ENCODE measurements at places on chromosomes 1 and 21. TPM values are rescaled to one million over a fixed set of nuclear protein-coding genes. Genes with fewer than 3 reads are reported as not detected.
A peak's percentile ranks its signal among the peaks of the same experiment; 100 is the strongest.

DNA sequence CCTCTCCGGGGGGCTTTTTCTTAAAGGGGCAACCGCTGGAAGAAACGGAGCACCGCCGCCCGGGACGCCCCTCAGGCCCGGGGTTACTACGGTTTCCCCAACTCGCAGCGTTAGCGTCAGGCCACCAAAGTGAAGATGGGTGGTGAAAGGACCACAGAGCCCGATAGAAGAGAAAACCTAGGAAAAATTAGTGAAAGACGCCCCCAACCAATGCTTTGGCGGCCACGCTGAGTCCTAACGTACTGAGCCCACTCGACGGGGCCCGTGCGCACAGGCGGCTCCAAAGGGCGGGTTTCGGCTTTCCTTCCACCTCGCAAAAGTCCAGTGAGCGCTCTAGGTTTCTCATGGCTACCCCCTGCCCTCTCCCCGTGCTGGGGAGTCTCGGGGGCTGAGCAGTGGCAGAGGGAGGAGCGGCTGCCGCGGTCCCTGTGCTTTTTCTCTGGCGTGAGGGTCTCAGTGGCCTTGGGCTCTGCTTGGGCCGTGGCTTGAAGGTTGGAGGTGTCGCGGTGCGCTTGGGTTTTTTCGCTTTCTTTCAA lies 12.2 kb upstream of the SPEN start:
- H3K4me3 ChIP-seq = peak overlapping the region; percentile 84
- H3K36me3 ChIP-seq = peaks cover 10% of the 10 kb centered on the region
- DNase-seq = no peak

A3GALT2 gene
- 0.40 TPM for total RNA-seq

CCDC30 gene
- total RNA-seq = 17.3 TPM

DNA sequence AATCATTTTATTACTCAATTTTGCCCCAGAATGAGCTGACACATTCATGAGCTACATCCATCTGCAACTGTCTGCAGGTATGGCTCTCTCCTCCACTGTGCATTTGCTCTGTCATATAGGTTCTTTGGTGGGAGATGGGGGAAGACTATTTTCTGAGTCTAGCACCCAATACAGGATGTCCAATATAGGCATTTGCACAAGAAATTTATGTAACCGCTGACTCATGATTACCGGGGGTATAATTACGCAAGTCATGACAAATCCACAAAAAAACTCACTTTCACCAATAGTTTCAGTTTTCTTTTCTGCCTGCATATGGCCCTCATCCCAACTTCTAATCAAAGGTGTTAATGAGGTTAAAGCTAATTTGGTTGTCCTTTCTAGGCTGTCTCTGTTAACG lies 17.5 kb upstream of the VSIG8 start:
- no peak overlapping the region for H3K27ac ChIP-seq
- no peaks in the 10 kb centered on the region for H3K4me1 ChIP-seq
- peaks cover 26% of the 10 kb centered on the region for H3K27me3 ChIP-seq
- no peak overlapping the region for H3K4me3 ChIP-seq

TCHH gene
- total RNA-seq = not detected

DNA sequence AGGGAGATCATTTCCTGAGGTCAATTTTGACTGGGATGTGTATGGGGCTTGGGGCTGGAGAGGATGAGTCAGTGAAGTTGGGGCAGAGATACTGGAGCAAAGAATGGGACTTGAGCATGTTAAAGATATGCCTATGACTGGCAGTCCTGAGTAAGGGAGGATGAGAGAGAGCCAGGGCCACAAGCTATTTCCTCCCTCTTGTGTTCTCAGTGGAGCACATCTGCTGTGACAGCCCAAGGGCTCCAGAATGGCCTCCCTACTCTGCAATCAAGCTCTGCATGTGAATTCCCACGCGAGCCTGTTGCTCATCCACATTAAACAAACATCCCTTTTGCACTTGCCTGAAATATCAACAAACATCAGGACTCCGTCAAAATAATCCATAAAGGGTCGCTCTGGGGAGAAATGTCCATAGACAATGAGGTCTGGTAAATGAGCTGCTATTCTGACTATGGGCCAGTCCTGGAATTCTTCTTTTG lies 9.2 kb downstream of the ADCY10 start:
- no peak overlapping the region for H3K4me3 ChIP-seq
- no peaks in the 10 kb centered on the region for H3K27me3 ChIP-seq
- no peak for DNase-seq
- no peaks in the 10 kb centered on the region for H3K36me3 ChIP-seq
- no peak overlapping the region for H3K27ac ChIP-seq

GRCh38 chr1:245788269-245788668 lies 633.5 kb downstream of the KIF26B start:
- H3K36me3 ChIP-seq = no peaks in the 10 kb centered on the region
- H3K27me3 ChIP-seq = no peaks in the 10 kb centered on the region
- DNase-seq = no peak
- no peaks in the 10 kb centered on the region for H3K4me1 ChIP-seq

DNA sequence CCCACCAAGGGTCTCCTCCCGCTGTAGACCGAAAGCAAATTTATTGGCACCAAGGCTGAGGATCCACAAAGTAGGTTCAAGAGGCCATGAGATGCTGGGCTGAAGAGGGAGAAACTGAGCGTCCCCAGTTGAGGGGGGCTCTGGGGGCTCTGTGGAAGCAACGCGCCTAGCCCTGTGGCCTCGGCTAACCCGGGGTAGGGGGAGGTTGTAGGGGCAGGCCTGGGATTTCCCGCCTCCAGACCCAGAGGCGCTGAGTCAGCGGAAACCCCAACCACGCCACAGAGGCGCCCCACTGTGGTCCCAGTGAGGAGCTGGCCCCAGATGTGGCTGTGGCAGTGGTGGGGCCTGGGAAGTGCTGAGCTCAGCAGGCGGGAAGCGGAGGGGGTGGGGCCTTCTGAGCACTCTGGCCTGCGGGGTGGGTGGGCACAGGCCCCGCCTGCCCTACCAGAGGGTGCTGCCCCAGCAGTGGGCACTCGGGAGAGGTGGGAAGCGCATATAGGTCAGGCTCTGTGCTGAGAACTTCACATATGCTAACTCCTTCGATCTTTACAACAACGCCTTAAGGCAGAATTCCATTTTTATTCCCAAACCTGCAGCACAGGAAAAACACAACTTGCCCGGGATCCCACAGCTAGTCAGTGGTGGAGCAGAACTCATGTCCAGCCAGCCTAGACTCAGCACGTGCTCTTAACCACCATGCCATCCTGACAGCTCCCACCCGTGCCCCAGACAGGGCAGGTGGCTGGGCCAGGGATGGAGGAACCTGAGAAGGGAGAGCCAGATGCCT lies 1.5 kb upstream of the COL16A1 start:
- no peak for DNase-seq
- H3K27me3 ChIP-seq = peaks cover 75% of the 10 kb centered on the region
- no peak overlapping the region for H3K4me3 ChIP-seq
- peaks cover 9% of the 10 kb centered on the region for H3K4me1 ChIP-seq
- no peaks in the 10 kb centered on the region for H3K36me3 ChIP-seq
- no peak overlapping the region for H3K27ac ChIP-seq

GRCh38 chr1:13829152-13829769 lies 129.3 kb downstream of the PRDM2 start:
- H3K27ac ChIP-seq = no peak overlapping the region
- H3K27me3 ChIP-seq = peaks cover 12% of the 10 kb centered on the region
- H3K4me3 ChIP-seq = peak overlapping the region; percentile 52
- DNase-seq = no peak

DNA sequence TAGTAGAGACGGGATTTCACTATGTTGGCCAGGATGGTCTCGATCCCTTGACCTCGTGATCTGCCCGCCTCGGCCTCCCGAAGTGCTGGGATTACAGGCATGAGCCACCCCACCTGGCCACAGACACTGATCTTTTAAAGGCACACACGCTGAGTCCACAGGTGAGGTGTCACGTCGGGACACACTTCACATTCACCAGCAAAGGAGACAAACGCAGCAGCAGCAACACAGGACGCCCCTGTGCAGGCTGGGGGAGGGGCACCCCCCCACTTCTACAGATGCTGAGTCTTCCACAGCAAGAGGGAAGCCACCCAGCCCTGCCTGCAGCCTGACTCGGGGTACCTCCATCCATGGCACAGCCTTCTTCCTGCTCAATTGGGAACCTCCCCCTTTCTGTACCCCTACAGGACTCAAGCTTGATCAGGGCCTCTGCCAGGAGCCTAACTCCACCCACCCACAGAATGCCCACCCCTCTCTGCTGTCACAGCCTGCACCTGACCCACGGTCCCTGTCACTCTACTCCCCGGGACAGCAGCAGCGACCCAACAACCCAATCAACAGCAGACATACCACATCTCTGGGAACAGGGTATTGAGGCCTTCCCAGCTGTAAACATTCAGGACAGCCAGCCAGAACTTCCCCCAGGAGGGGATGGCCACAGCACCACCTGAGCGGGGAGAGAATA lies 9.5 kb downstream of the LSS start:
- no peak overlapping the region for H3K27ac ChIP-seq
- peaks cover 2% of the 10 kb centered on the region for H3K4me1 ChIP-seq
- H3K4me3 ChIP-seq = no peak overlapping the region
- no peak for DNase-seq

DNA sequence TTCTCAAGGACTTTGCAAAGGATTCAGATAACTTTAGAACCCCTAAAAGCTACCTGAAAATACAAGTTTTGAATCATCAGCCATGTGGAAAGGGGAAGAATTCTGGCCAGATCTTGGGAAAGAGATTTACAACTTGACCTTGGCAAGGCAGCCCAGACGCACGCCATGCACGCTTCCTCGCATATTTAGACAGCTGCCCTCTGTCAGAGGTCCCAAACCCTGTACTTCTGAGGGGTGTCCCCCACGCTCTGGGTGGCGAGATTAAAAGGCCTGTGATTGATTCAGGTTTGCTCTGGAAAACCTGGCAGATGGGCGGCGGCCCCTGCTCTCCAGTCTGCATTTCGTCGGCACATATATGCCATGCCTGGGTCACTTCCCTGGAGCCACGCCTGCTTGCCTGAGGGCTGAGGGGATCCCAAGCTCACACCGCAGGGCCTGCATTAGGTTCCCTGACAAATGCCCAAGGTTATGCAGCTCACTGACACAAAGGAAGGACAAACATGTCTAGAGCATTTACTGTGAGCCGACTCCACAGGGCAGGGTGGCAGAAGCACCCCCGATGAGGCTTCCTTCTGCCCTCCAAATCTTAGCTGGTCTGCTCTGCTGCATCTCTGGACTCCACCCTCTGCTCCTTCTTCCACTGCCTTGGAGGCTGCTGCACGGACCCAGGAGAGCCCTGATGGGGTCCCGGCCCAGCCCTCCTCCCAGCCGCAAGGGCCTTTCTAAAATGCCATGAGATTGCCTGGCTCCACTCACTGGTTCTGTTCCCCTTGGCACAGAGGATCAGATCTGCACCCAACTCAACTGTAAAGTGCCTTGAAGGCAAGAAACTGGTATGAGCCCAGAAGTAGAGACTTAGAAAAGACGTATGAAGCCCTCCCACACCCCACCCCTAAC lies 103.9 kb downstream of the BCAR3 start:
- H3K27me3 ChIP-seq = no peaks in the 10 kb centered on the region
- peaks cover 16% of the 10 kb centered on the region for H3K4me1 ChIP-seq
- peak overlapping the region; percentile 82 for H3K27ac ChIP-seq
- H3K4me3 ChIP-seq = no peak overlapping the region
- peaks cover 5% of the 10 kb centered on the region for H3K36me3 ChIP-seq
